ENCODE measurements at places on chromosomes 6 and 20.
A peak's percentile ranks its signal among the peaks of the same experiment; 100 is the strongest.

DNA sequence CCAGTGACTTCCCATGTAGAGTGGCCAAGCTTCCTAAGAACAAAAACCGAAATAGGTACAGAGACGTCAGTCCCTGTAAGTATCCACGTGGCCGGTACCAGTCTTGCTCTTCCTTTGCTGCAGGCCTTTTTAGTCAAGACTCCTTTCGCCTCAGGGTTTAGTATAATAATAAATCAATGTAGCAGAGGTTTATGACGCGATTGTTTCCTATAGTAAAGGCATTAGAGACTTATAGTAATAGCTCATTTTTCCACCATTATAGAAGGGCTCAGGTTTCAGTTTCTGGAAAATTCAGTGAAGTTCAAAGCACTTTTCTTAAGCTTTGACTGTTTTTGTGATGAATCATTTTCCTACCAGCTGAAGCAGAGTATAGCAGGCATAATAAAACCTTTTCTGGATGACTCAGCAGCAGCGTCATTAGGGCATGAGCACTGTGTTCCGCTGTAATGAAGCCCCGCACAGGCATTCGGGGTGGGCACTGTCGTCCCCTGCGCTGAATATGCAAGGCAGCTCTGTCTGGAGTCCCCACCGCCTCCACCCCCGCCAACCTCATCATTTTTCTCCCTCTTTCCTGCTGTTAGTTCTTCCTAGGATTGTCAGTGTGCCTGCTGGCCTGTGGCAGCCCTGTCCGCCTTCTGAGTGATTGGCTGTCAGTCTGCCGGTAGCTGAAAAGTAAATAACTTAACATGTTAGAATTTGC is 51.3 kb downstream of the PTPN1 start:
- no peak for DNase-seq

GRCh38 chr6:150152891-150153876 is 10.3 kb downstream of the PPP1R14C start:
- peak; percentile 43 for DNase-seq

- no peak for DNase-seq
Observed at GRCh38 chr6:85050149-85050548, 285.8 kb upstream of the TBX18 start.

DNA sequence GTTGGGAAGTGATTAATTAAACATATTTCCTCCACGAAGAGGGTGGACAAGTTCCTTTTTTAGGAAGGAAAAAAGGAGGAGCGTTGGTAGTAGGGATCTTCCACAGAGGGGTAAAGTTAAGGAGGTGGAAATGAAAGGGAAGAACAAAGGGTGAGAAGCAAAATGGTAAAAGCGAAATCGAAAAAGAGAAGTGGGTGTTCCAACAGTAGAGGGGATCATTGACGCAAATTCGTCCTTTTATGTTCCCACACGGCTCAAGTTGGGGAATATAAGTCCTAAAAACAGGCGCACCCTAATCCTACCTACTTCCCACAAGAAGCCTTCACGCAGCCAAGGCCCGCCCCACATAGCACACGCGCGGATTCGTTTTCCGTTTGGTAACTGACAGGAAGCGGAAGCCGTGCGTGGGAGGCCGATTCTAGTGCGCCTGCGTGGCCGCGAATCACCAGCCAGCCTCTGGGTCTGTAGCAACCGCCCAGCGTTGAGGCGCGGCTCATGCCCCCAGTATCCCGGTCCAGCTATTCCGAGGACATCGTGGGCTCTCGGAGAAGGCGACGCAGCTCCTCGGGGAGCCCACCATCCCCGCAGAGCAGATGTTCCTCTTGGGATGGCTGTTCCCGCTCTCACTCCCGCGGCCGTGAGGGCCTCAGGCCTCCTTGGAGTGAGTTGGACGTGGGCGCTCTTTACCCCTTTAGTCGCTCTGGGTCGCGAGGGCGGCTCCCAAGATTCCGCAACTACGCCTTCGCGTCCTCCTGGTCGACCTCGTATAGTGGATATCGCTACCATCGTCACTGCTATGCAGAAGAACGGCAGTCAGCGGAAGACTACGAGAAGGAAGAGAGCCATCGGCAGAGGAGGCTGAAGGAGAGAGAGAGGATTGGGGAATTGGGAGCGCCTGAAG is at the start of gene NKAPL:
NKAPL (plus strand) TSS at position 421 of the 901 bp plus-strand sequence; CDS start at position 496, 75 bp downstream.
- DNase-seq: no peak

GRCh38 chr20:33437141-33437911 is 6.2 kb downstream of the SNTA1 start:
- no peak for DNase-seq

GRCh38 chr6:6721606-6722005 is 133.1 kb downstream of the LY86 start:
- peak; percentile 46 for DNase-seq

GRCh38 chr6:12459945-12460661 is 169.9 kb downstream of the EDN1 start:
- DNase-seq: no peak

DNA sequence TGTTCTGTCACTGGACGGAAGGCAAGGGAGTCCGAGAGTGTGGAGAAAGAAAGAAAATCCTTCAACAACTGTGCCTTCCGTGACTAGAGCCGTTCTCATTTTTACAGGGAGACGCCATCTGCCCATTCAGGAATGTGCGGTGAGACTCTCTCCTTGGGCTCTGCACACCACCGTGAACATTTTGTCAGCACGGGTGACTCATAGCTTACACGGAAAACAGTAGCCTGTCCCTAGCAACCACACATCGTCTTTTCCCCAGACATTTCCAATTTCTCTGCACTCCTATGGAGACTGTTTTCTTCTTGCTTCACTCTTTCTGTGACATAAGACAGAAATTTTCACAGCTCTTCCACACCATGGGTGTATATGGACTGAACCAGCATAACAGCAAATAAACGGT is 55.1 kb downstream of the TBXT start:
- DNase-seq: no peak

- no peak for DNase-seq
Observed at GRCh38 chr20:33694639-33695012, 8.4 kb upstream of the E2F1 start.

DNA sequence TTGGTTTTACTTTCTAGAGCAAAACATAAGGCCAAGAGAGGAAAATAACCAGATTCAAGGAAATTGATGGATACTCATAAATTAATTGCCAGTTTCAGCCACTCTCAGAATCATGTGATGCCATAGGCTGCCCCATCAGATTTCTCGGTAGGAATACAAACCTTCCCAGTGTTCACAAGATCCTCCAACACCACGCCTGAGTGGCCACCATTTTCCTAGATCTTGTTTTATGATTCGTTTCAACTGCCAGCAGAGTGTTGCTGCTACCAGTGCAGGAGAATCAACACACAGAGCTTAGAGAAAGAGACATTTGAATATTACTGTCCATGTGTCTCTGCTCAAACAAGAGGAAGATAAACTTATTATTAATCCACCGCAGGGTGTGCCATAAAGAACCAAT is 434.2 kb upstream of the CDH4 start:
- DNase-seq: no peak

DNA sequence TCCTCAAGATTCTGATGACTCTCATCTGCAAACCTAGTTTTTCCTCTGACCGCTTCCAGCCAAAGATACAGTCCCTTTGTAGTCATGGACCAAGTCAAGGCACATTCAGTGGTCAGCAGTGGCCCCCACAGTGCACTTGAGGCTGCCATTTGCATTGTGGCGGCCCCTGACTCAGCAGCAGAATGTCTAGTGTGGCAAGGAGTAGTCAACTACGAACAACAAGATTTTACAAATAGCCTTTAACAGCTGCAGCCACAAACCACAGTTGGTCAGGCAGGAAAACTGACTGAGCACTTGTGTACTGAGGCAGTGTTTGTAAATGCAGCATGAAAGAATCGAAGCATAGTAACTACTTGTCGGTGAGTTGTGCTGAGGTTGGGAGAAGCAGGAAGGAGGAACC is 49.6 kb downstream of the SLC2A12 start:
- no peak for DNase-seq

DNA sequence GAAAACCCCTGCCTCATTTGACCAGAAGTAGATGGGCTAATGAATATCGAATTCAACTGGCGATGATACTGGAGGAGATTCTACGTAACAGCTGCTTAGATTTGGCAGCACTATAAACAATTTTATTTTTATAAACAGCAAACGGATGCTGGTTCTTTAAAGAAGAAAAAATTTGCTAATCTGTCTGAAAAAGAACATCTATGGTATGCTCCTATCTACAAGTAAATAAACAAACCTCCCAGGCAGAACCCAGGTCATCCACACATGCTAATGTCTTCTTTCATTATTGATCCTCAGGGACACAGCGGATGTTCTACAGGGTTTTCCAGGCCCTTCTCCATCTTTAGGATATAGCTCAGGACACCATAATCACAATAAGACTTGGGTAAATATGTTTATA is 291.3 kb downstream of the ALDH8A1 start:
- DNase-seq: no peak

DNA sequence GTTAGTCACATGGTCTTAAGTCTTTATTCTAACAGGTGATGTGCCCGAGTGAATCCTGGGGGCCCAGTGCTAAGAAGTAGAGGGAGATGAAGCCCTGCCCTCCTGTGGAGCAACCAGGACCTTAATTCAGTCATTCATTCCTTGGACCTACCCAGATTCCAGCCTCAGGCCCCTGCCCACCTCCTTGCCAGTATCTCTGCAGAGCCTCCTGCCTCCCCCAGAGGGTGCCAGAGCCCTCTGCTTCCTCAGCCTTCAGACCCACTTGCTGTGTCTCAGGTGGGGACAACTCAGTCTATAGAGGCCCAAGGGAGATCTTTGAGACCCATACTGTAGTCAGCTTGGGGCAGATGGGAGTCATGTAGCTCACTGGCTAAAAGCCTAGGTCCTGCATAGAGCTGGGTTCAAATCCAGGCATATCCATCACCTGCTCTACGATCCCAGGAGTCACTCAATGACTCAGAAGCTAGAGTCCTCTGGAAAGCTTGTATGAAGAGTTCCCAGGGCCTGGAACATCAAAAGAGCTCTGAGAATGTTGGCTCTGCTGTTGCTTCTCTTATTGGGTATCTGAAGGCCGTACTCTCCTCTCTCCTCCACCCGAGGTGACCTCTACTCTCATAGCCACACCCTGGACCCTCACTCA is 3.9 kb upstream of the SIGLEC1 start:
- peak; percentile 68 for DNase-seq

- DNase-seq: peak; percentile 45
Observed at GRCh38 chr6:111361648-111362047, 121.4 kb downstream of the REV3L start.

DNA sequence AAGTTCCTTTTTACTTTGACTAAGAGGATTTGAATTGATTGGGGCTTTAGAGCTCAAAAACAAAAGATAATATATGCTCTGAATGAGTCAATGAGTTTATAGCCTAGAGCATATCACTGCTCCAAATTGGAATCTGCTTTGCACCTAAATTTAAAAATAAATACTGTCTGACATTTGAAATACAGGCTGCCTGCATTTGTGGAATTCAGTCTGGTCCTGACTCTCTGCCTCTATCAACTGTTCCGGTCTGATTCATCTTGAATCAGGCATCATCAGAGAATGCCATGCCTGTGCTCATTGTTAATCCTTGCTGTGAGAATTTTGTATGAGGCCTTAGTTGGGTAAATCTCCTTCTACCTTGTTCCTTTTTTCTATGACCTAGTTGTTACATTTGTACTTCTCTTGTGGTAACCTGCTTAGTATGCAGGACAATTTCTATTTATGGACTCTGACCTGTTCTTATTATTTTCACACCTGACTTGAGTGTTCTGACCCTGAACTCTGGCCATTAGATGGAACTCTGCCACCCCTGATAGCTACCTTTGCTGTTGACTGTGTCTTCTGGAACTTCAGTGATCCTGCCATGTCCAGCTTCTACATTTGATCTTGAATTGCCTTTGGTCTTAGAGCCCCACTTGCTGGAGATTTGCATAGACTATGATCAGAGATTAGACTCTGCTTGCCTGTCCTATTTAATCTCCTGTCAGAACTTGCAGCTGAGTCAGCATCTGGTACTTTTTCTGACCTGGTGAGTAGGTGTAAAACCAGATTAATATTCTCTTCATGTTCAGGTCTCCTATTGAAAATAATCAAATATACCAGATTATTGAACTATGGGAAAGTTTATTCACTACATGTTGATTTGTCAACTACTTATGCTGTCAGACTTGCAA is 442.7 kb upstream of the HS3ST5 start:
- DNase-seq: no peak

GRCh38 chr20:2109425-2110210 is 8.0 kb downstream of the STK35 start:
- DNase-seq: no peak

- DNase-seq: no peak
Observed at GRCh38 chr6:10883312-10884244, 1.7 kb upstream of the GCM2 start.

GRCh38 chr6:79718509-79719247 is 87.5 kb downstream of the SH3BGRL2 start:
- no peak for DNase-seq

Data from Kasumi-1 (cell line).